Esophagus muscularis mucosa (tissue), 4 donors: ENCODE measurements at places on chromosomes 11 and 22. TPM values are rescaled to one million over a fixed set of nuclear protein-coding genes. Genes with fewer than 3 reads are reported as not detected.

- no peaks in the 10 kb centered on the region for H3K27me3 ChIP-seq
- H3K27ac ChIP-seq: no peak overlapping the region
Observed at GRCh38 chr11:8213376-8213775, 44.6 kb upstream of the RIC3 start.

The MMP13 gene
- total RNA-seq: not detected

The POTEH gene
- total RNA-seq: not detected

- no peak overlapping the region for H3K4me3 ChIP-seq
- H3K27ac ChIP-seq: peak overlapping the region; percentile 31
- no peaks in the 10 kb centered on the region for H3K27me3 ChIP-seq
- peaks cover 99% of the 10 kb centered on the region for H3K36me3 ChIP-seq
Observed at GRCh38 chr11:1473011-1473628, 13.5 kb downstream of the MOB2 start.

- DNase-seq: no peak
- H3K4me3 ChIP-seq: no peak overlapping the region
- no peaks in the 10 kb centered on the region for H3K36me3 ChIP-seq
- no peak overlapping the region for H3K27ac ChIP-seq
- H3K4me1 ChIP-seq: peaks cover 72% of the 10 kb centered on the region
Observed at GRCh38 chr11:117820516-117820915, 4.0 kb downstream of the FXYD2 start.

The PRPF19 gene
- total RNA-seq: 35.7 TPM

DNA sequence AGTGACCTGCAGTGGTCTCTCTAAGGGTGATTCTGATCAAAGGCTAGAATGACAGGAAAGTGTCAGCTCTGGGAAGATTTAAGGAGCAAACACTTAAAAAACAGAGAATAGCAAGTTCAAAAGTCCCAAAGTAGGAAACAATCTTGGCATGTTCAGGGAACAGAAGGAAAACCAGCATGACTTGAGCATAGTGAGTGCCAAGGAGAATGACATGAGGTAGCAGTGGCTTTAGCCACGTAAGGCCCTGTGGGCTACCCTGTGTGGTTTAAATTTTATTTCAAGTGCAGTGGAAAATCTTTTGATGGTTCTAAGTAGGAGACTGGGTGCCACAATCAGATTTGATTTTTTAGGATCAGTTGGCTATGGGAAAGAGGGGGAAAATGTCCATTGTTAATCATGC, 149.4 kb downstream of the WNT11 start:
- no peak overlapping the region for H3K27ac ChIP-seq
- H3K27me3 ChIP-seq: no peaks in the 10 kb centered on the region
- H3K36me3 ChIP-seq: no peaks in the 10 kb centered on the region
- no peaks in the 10 kb centered on the region for H3K4me1 ChIP-seq

- peaks cover 65% of the 10 kb centered on the region for H3K4me1 ChIP-seq
- H3K27me3 ChIP-seq: no peaks in the 10 kb centered on the region
- no peak for DNase-seq
- no peak overlapping the region for H3K4me3 ChIP-seq
- no peaks in the 10 kb centered on the region for H3K36me3 ChIP-seq
Observed at GRCh38 chr22:28951969-28952521, 68.7 kb downstream of the ZNRF3 start.

The MPPED2 gene
- 4.0 TPM for total RNA-seq

DNA sequence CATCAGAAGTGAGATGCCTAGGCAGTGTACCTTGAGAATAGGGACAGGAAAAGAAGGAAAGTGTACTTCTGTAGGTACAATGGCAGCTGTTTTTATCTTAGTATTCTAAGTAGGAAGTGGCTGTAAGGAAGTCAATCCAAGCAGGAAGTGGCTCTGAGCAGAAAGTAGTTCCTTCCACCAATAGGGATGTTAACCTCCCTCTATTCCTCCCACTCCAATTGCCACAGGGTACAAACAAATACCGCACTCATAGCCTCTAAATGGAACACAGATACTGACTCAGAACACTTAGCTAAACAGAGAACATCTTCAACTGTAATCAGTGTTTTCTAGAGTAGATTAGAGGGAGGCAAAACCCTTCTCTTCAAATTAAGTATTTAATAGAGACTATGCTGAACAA, 10.6 kb downstream of the LRRC55 start:
- no peaks in the 10 kb centered on the region for H3K27me3 ChIP-seq
- peaks cover 16% of the 10 kb centered on the region for H3K4me1 ChIP-seq
- H3K27ac ChIP-seq: no peak overlapping the region
- no peak for DNase-seq

The ZNF70 gene
- total RNA-seq: 6.5 TPM

- H3K4me1 ChIP-seq: no peaks in the 10 kb centered on the region
- no peaks in the 10 kb centered on the region for H3K27me3 ChIP-seq
- no peak for DNase-seq
Observed at GRCh38 chr11:104061853-104062521, 25.5 kb downstream of the DDI1 start.

The KCNK4 gene
- not detected for total RNA-seq

- peaks cover 46% of the 10 kb centered on the region for H3K4me1 ChIP-seq
- H3K4me3 ChIP-seq: no peak overlapping the region
Observed at GRCh38 chr11:12050470-12051286, 42.3 kb upstream of the DKK3 start.

- peak overlapping the region; percentile 57 for H3K27ac ChIP-seq
- H3K4me3 ChIP-seq: no peak overlapping the region
- peaks cover 56% of the 10 kb centered on the region for H3K36me3 ChIP-seq
- no peaks in the 10 kb centered on the region for H3K27me3 ChIP-seq
- peaks cover 100% of the 10 kb centered on the region for H3K4me1 ChIP-seq
- no peak for DNase-seq
Observed at GRCh38 chr11:114122686-114123085, 63.2 kb downstream of the ZBTB16 start.

The TMEM45B gene
- 0.11 TPM for total RNA-seq

GRCh38 chr11:94766713-94767206, 1.4 kb upstream of the AMOTL1 start:
- no peak for DNase-seq
- no peaks in the 10 kb centered on the region for H3K36me3 ChIP-seq
- no peaks in the 10 kb centered on the region for H3K27me3 ChIP-seq
- peak overlapping the region; percentile 90 for H3K27ac ChIP-seq

The OR51Q1 gene
- not detected for total RNA-seq

DNA sequence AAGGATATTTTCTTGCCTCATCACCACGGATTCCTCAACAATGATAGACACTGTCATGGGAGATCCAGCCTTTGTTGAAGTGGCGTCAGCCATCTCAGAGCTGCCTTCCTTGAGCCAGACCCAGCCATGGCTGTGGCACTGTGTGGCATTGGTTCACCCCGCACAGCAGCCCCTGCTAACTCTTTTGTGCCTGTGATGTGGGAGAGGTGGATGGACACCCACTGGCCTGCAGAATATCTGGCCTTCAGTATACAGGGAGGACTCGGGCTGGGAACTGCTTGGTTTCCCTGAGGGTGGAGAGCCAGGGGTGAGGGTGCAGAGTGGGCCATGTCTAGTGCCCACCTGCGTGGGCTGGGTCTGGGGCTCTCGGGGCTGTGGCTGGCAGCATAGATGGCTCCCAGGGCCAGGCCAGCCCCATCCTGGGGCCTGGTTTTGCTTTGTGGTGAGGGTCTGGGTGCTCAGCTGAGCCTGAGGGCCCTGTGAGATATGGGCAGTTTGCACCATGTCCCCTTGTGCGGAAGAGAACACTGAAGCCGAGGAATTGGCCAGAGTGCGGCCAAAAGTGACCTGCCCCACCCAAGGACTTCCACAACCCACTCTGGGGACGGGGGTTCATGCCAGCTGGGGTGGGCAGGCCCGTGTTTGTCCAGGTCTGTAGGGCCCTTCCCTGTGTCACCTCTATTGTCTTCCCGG, 6.1 kb downstream of the CLDN5 start:
- H3K4me1 ChIP-seq: peaks cover 2% of the 10 kb centered on the region
- no peak for DNase-seq
- H3K27me3 ChIP-seq: no peaks in the 10 kb centered on the region
- no peak overlapping the region for H3K4me3 ChIP-seq

DNA sequence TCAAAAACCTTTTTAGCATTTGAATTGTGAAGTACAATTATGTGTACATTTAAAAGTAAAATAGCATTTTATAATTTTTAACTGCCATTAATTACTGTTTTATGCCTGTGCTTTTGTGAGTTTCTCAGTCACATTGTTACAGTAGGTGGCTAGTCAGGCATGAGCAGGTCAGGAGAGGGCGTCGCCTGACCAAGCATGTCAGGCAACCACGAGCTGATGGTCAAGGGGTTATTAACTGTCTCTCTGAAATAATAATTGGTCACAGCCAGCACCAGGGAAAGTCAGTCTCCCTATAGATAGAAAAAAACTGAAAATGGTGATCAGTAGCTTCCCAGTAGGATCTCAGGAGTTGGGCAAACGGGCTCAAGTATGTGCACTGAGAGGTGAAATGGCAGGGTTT, 19.4 kb upstream of the CCDC81 start:
- no peaks in the 10 kb centered on the region for H3K27me3 ChIP-seq
- no peaks in the 10 kb centered on the region for H3K4me1 ChIP-seq
- DNase-seq: no peak
- H3K4me3 ChIP-seq: no peak overlapping the region
- no peaks in the 10 kb centered on the region for H3K36me3 ChIP-seq

- H3K4me3 ChIP-seq: no peak overlapping the region
- no peaks in the 10 kb centered on the region for H3K4me1 ChIP-seq
- H3K27ac ChIP-seq: no peak overlapping the region
- H3K36me3 ChIP-seq: no peaks in the 10 kb centered on the region
Observed at GRCh38 chr22:19593991-19594569, 69.9 kb upstream of the CLDN5 start.

DNA sequence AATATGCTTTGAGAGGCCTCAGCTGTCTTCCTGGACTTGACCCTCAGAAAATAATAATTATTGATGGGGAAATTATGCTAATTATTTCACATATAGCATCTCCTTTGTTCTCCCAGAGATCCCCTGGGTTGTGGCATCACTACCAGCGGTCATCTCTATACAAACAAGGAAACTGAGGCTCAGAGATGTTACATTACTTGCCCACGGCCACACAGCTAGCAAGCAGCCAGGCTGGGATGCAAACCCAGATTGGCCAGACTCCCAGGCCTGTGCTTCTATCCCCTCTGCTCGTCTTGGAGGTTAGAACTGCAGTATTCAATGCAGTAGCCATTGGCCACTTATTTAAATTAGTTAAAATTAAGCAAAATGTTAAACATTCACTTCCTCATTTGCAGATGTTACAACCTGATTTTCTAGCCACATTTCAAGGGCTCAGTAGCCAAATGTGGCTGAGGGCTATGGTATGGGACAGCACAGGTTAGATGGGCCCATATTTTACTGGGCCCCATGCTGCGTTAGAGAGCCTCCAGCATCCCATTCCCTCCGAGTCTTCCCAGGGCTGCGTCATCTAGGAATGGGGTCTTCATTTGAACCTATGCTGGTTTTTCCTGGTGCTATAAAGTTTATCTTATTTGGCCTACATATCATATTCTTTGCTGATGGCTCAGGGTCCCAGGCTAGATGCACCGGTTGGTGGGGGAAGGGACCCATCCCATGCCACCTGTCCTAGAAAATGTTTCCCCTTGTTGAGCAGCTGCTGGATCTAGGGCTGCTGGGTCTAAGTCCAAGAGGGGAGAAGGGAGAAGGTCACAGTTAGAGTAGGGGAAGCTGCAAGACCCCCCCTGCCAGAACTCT, 2.2 kb downstream of the SLC35C1 start:
- H3K27ac ChIP-seq: no peak overlapping the region
- DNase-seq: no peak
- H3K27me3 ChIP-seq: no peaks in the 10 kb centered on the region
- peaks cover 9% of the 10 kb centered on the region for H3K36me3 ChIP-seq
- no peak overlapping the region for H3K4me3 ChIP-seq

The SLC5A1 gene
- total RNA-seq: not detected

The PRG3 gene
- total RNA-seq: not detected

GRCh38 chr11:127624306-127624856, 623.8 kb upstream of the KIRREL3 start:
- DNase-seq: no peak
- no peaks in the 10 kb centered on the region for H3K4me1 ChIP-seq
- H3K27me3 ChIP-seq: no peaks in the 10 kb centered on the region
- no peaks in the 10 kb centered on the region for H3K36me3 ChIP-seq
- no peak overlapping the region for H3K4me3 ChIP-seq

DNA sequence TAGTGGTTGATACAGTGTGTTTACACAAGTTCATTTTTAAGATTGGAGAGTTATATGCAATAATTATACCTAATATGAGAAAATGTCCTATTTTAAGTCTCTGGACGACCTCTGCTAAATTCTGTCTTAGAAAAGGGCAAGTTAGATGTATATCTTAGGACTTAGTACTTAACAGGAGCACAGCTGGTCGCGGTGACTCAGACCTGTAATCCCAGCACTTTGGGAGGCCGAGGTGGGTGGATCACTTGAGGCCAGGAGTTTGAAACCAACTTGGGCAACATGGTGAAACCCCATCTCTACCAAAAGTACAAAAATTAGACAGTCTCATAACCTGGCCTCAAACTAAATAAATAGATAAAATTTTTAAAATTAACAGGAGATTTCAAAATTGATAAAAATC, 27.2 kb downstream of the BSX start:
- H3K27me3 ChIP-seq: no peaks in the 10 kb centered on the region
- peaks cover 34% of the 10 kb centered on the region for H3K36me3 ChIP-seq
- H3K27ac ChIP-seq: no peak overlapping the region
- no peaks in the 10 kb centered on the region for H3K4me1 ChIP-seq

The RAPSN gene
- total RNA-seq: 0.50 TPM

- H3K4me1 ChIP-seq: no peaks in the 10 kb centered on the region
- no peaks in the 10 kb centered on the region for H3K27me3 ChIP-seq
- H3K27ac ChIP-seq: no peak within 1 kb of the TSS
Observed at GRCh38 chr11:120137611-120138521, at the start of gene TRIM29. TSS of gene TRIM29 (minus strand) at chr11:120138113. CDS start at chr11:120138031, 82 bp downstream.

GRCh38 chr22:27401321-27401720, 400.2 kb downstream of the MN1 start:
- H3K36me3 ChIP-seq: no peaks in the 10 kb centered on the region
- H3K4me3 ChIP-seq: no peak overlapping the region

The FLRT1 gene
- 2.5 TPM for total RNA-seq

The TTLL1 gene
- total RNA-seq: 2.9 TPM

- no peak overlapping the region for H3K4me3 ChIP-seq
- H3K27ac ChIP-seq: peak overlapping the region; percentile 99
- no peaks in the 10 kb centered on the region for H3K27me3 ChIP-seq
- no peak for DNase-seq
Observed at GRCh38 chr11:120334332-120334731, 1.9 kb upstream of the ARHGEF12 start.

GRCh38 chr11:22832315-22833015, 2.9 kb upstream of the SVIP start:
- H3K36me3 ChIP-seq: no peaks in the 10 kb centered on the region
- H3K4me3 ChIP-seq: no peak overlapping the region
- no peak overlapping the region for H3K27ac ChIP-seq
- no peak for DNase-seq

- peaks cover 7% of the 10 kb centered on the region for H3K4me1 ChIP-seq
- DNase-seq: no peak
- H3K27me3 ChIP-seq: no peaks in the 10 kb centered on the region
- no peaks in the 10 kb centered on the region for H3K36me3 ChIP-seq
- H3K4me3 ChIP-seq: no peak overlapping the region
Observed at GRCh38 chr22:50139843-50140415, 30.6 kb upstream of the PANX2 start.

GRCh38 chr11:66619080-66619554, 2.7 kb downstream of the RBM14 start:
- peaks cover 74% of the 10 kb centered on the region for H3K4me1 ChIP-seq
- no peaks in the 10 kb centered on the region for H3K27me3 ChIP-seq
- H3K36me3 ChIP-seq: peaks cover under 1% of the 10 kb centered on the region
- no peak for DNase-seq
- peak overlapping the region; percentile 98 for H3K4me3 ChIP-seq
- H3K27ac ChIP-seq: peak overlapping the region; percentile 99
